Activated CD4-positive, alpha-beta T cell treated with anti-CD3 and anti-CD28 coated beads for 4 hours (primary cell): ENCODE measurements at places on chromosomes 2 and 18.

DNA sequence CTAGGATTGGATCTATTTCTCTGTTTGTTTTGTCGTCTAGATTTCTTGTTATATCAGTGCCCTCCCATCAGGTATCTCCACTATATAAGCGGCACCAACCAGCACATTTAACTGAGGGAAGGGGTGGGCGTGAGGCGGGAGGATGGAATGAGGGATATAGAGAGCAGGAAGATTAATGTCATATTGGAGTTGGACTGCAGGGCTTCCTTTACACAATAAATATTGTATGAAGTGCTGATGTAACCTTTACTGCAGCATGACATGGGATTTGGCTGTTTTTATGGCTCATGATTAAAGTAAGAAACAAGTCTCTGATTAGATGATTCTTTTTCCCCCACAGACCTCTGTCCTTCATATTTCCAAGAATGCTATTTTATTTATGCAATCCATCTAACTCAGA is 54.8 kb downstream of the TMEM200C start:
- DNase-seq = no peak

DNA sequence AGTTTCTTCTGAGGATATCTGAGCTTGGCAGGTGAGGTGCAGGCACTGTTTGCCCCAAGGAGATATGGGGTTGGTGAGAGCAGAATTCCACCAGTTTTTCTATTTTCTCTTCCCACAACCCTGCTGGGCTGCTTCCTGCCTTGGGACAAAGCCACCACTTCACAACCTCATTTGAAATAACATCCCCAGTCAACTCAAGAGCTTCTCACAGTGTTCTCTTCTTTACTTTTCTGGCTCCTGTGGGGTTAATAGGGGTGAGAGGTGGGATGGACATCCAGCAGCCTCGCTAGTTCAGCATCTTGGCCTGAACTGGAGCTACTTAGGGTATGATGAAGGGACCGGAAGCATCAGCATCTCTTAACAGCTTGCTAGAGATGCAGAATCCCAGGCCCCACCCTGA is 106.3 kb downstream of the SLC4A3 start:
- DNase-seq = no peak

- DNase-seq = no peak
Measured at GRCh38 chr2:227889336-227889735, 17.9 kb downstream of the DAW1 start.

GRCh38 chr2:169348321-169349024 is 13.9 kb downstream of the LRP2 start:
- DNase-seq = no peak

- DNase-seq = no peak
Measured at GRCh38 chr2:206983161-206983859, 44.0 kb downstream of the CPO start.

GRCh38 chr2:7973801-7974480 is 707.9 kb upstream of the ID2 start:
- no peak for DNase-seq

DNA sequence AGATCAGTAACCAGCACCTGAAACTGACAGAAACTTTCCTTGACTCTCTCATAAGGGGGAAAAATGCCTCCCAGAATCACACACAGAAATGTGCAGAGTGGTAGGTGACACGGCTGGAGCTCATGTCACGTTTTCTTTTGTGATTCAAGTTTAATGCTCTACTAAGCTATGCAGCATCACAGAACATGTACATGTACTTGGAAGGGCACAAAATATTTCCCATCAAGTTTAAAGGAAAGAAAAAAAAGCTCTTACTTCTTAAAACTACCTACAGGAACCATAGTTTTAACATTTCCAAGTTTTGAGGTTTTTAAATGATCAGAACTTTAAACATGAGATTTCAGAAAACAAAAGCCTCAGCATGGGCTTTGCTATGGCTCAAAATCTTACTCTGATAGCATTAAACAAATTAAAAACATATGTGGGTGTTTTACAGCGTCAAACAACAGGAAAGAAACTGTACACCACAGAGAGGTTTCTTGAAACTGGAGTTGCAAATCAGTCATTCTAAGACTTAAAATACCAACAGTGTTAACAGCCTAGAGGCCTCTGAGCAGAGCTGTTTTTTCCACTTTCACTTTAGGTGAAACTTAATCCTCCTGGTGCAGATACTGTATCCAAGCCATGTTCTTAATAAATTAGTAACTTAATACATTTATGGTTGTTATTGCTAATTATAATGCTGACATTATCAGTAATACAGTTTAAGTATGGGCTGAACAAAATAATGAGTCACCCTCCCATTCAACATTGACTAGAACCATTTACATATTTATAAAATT is 30.1 kb downstream of the MBP start:
- DNase-seq = no peak

DNA sequence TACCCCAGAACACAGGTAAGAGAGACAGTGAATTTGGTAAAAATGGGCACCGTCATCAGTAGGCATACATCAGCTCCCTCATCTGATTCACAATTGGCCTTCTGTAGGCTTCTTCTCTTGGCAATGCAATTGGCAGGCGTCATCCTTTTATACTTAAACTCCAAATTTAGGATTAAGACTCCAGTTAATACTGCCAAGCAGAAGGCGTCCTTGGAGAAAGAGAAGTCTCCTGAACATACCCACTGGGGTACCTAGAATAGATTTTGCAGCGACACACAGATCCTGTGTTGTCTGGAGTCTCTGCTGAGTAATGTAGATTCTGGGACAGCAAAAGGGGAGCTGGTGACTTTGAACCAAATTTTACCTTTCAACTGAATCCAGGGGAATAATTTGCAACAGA is 592 bp upstream of the METAP1D start:
- DNase-seq = no peak

DNA sequence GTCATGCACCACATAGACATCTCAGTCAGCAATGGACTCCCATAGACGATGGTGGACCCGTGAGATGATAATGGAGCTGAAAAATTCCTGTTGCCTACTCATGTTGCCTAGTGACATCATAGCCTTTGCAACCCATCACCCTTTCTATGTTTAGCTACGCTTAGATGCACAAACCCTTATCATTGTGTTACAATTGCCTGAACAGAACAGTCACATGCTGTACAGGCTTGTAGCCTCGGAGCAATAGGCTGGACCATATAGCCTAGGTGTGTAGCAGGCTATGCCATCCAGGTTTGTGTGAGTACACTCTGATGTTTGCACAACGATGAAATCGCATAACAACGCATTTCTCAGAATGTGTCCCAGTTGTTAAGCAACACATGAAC is 221.6 kb downstream of the ALPK2 start:
- DNase-seq = no peak

DNA sequence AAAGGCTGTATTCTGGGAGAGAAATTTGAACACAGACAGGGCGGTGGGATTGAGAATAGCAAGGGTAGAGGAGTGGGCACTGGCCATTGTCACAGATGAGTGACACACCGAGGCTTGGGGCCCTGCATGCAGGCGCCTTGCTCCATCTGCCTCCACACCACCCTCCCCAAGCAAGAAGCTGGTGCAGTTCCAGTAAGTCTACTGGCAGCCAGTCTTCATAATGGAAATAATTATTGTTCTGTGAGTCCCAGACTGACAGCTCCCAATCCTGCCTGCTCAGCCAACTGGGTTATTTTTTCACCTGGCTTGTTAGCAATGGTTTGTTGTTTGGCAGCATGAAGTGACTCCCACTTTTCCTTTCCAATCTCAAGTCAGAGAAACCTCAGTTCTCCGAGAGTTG is 13.0 kb downstream of the TTC32 start:
- DNase-seq = no peak

DNA sequence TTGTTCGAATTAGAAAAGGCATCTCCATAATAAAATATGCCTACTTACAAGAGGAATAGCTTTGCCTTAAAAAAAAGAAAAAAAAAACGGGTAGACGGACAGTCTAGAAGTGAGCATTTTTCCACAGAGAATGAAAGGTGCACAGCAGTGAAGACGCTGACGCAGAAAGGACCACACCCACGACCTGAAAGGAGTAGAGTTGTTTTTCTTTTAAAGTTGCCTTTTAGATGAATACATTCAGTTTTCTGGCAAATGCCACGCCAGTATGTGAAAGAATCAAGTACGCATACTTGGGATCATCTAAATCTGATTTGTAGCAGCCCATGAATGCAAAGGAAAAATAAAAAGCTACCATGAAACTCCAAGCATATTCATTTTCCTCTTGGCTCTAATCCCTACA is 809.2 kb upstream of the SOX11 start:
- DNase-seq = no peak

GRCh38 chr2:46236876-46237859 is 60.0 kb upstream of the EPAS1 start:
- no peak for DNase-seq

- DNase-seq = no peak
Measured at GRCh38 chr2:43009448-43009847, 217.0 kb downstream of the ZFP36L2 start.

GRCh38 chr2:232839411-232840079 is 30.5 kb upstream of the SNORC start:
- DNase-seq = no peak

DNA sequence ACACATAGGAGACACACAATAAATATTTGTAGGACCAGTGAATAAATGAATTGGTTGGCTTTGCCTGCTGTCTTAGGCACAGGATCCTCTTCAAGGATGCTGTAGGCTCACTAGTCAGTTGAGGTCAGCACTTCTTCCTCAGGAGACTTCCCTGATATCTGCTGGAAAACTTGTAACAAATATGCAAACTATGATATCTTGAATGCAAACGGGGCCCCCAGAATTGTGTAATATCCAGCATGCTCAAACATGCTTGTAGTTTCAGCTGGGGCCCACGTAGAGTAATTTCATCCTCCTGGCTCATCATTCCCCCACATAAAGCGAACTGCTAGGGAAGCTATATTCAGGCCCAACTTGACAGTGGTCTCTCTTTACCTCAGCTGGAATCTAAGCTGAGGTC is 43.6 kb downstream of the POLE4 start:
- DNase-seq = no peak

DNA sequence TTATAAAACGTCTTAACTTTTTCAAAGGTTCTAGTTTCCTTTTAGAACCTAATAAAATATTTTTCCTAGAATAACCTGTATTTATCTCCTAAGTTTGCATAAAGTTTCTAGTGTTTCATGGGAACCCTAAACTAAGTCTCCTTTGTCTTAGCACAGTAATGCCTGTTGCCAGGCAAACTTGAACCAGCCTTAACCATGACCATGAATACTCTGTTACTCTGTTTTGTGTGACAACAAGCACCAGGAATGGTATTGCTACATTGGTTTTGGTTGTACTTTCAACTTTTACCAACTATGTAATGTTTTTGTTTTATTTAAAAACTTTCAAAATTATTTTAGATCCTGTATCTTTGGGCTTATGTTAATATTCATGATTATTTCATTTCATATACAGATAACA is 137.6 kb downstream of the CERS6 start:
- DNase-seq = no peak

DNA sequence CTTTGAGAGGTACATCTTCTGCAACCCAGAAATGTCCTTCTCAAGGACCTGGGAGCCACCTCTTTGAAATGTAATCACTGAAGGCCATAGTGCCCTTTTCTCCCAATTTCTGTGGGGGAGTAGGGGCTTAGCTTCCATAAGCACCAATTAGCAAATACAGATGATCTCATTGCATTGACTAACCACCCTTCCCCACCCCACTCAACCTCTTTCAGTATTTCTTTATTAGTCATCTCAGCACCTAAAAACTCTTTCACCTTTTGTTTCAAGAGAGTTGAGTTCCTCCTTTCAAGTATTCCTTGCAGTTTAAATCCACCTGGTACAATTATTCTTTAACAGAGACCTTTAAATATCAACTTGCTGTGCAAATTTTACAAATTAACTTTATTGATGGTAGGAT is 1011.8 kb upstream of the CDH2 start:
- no peak for DNase-seq

GRCh38 chr18:70582981-70583380 is 294.1 kb downstream of the SOCS6 start:
- DNase-seq = no peak

- no peak for DNase-seq
Measured at GRCh38 chr2:238901461-238902057, 53.7 kb downstream of the TWIST2 start.

- DNase-seq = peak; percentile 8
Measured at GRCh38 chr2:233142355-233142897, 82.3 kb downstream of the INPP5D start.

DNA sequence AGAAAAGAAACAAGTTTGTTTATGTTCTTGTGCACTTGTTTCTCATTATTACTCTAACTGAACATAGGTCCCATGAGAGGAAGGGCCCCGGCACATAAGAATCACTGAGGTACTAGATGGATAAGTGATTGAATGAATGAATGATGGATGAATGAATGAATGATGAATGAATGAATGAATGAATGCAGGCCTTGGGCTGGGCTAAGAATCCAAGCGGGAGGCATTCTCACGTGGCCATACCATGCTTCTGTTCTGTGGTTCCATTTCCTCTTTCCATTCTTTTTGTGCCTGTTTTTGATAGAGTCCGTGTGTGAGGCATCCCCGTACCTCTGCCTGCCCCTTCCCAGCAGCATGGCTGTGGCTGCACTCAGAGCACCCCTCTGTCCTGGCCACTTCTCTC is 94.8 kb downstream of the SH3BP4 start:
- no peak for DNase-seq

DNA sequence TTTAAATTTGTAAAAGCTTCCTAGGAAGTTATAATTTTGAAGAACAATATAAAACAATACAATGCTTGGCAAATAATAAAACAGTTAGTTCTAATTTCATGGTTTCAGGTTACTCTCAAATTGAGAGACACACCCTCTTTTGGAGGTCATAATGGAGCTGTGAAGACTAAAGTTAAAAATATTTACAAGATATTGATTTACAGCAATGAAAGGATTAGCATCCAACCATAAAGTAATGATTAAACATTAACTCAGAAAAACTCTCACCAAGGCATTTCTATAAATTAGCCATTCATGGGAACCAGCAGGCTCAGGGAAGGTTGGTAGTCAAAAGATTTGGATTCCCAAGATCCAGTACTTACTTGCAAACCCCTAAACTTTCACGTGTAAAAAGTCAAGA is 6.4 kb downstream of the DPP4 start:
- no peak for DNase-seq

DNA sequence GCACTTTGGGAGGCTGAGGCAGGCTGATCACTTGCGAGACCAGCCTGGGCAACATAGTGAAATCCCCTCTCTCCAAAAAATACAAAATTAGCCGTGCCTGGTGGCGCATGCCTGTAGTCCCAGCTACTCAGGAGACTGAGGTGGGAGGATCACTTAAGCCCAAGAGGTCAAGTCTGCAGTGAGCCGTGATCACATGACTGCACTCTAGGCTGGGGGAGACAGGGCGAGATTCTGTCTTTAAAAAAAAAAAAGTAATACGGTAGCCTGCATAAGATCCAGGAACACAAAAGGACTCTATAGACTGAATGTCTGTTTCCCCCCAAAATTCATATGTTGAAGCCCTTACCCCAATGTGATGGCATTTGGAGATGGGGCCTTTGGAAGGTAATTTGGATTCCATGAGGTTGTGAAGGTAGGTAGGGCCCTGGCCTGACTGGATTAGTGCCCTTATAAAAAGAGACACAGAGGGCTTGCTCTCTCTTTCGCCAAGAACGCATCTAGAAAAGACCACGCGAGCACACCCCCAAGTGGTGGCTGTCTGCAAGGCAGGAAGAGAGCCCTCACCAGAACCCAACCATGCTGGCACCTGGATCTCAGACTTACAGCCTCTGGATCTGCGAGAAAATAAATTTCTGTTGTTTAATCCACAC is 17.0 kb downstream of the MBOAT2 start:
- DNase-seq = no peak
